ENCODE measurements at places on chromosomes 2 and 18.

- no peak for DNase-seq
These were observed 207.0 kb upstream of the HAAO start for GRCh38 chr2:42999391-42999841.

DNA sequence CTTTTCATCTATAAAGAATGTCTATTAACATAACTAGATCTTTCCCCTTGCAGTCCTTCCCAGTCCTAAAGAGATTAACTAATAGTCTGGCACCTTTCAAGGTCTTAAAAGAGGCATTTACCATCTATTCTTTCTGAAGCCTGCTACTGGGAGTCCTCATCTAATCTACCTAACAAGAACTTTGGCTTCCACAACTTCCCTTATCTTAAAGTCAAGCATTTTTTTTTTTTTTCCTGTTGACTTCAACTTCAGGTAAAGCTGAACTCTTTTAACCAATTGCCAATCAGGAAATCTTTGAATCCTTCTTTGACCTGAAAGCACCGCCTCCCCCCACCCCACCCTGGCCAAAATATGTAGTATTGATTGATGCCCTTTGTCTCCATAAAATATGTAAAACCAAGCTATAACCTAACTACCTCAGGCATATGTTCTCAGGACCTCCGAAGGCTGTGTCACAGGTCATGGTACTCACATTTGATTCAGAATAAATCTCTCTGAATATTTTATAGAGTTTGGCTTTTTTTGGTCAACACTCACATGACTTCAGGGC is 168.6 kb downstream of the PTPRM start:
- no peak for DNase-seq

GRCh38 chr2:140929849-140930248 is 1201.0 kb downstream of the LRP1B start:
- no peak for DNase-seq

DNA sequence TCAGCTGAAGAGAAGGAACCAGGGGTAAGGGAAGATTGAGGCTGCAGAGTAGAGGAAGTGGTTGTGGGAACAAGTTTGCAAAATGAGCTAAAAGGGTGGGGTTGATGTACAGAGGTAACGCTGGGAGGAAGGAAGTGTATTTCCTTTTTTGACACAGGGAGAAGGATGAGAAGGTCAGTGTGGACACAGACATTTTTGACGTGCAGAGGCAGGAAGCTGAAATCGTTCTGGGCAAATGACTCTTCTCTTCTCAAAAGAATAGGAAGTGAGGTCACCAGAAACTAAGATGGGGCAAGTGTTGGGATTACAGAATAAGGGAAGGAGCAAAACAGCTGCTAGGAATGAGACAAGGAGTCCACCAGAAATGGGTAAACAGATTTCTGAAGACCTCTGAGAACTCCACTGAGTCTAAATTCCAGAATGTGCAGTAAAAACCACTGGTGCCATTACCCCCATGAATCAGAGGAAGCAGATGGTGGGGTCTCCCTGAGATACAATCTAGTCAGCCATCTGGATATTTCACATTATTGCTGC is 20.0 kb upstream of the RNF149 start:
- DNase-seq = no peak

- DNase-seq = no peak
These were observed 102.7 kb downstream of the TWIST2 start for GRCh38 chr2:238950551-238950950.

DNA sequence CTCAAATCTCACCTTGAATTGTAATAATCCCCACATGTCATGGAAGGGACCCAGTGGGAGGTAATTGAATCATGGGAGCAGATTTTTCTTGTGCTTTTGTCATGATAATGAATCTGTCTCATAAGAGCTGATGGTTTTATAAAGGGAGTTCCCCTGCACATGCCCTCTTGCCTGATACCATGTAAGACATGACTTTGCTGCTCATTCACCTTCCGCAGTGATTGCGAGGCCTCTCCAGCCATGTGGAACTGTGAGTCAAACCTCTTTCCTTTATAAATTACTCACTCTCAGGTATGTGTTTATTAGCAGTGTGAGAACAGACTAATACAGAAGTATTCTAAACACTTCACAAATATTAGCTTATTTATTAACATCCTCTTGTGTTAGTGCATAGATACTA is 516.7 kb downstream of the LRRTM4 start:
- DNase-seq = no peak

DNA sequence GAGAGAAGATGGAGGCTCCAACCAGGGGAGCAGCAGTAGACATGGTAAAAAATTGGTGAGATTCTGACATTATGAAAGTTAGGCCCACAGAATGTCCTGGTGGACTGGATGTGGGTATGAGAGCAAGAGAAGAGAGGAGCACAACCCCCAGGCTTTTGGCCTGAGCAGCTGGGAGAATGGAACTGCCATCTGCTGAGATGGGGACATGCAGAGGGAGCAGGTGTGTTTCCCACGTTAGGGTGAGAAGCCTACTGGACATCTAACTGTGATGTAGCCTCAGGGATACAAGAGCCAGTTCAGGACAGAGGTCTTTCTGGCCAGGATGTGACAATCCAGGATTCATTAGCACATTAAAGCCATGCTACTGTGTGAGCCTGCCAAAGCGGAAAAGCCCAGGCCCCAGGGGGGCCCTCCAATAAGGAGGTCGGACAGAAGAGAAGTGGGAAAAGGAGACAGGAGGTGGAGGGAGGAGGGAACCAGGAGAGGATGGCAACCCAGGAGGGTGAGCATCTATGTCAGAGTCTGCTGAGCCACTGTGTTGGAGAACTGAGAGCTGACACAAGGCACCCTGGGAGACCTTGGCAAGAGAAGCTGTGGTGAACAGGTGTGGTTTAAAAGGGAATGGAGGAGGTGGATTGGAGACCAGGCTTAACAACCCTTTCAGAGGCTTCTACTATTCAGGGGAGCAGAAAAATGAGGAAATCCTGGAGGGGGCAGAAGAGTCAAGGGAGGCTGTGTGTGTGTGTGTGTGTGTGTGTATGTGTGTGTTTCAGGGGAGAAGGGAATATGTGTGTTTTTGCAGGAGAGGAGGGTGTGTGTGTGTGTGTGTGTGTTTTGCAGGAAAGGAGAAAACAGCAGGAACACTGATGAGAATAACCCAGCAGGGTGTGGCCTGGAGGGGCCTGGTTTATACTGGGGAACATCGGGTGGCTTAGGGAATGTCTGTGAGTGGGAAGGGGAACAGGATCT is 10.5 kb downstream of the CYB5A start:
- no peak for DNase-seq

DNA sequence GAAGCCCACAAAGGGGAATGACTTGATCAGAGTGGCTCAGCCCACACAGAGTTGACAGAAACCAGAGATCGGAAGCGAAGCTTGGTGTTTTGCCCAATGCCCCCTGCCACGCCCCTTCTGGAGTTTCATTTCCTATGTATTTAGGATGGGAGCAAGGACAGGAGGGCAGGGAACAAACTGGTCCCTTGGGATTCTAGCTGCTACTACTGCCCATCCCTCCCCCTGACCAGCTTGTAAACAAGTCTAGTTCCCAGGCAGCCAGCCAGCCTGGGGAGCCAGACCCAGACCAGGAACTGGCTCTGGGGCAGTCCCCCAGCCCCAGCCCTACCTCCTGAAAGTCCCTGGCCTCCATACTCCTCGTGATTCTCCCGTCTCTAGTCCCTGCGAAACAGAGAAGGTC is 8.3 kb downstream of the WNT6 start:
- DNase-seq = peak; percentile 78

GRCh38 chr2:39469807-39470206 is 32.7 kb upstream of the MAP4K3 start:
- no peak for DNase-seq

GRCh38 chr2:38862476-38862875 is 13.3 kb downstream of the DHX57 start:
- DNase-seq = no peak
